ENCODE measurements at places on chromosomes 7 and 10.
A peak's percentile ranks its signal among the peaks of the same experiment; 100 is the strongest.

DNA sequence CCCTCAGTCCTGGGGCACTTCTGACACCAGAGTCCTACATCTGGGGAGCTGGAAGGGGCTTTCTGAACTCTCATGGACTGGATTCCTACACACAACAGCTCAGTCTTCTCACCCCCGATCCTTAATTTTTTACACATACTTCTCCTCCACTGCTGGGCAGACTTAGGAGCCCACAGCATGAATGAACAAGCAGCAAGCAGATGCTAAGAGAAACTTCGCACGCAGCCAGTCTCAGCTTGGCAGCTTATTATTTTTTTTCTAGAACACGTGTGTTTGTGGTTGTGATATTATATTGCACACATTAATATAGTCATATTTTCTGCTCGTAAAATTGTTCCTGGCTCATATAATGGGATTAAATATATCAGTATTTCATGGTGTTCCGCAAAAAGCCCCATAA is 50.9 kb upstream of the LOXL4 start:
- DNase-seq: no peak

DNA sequence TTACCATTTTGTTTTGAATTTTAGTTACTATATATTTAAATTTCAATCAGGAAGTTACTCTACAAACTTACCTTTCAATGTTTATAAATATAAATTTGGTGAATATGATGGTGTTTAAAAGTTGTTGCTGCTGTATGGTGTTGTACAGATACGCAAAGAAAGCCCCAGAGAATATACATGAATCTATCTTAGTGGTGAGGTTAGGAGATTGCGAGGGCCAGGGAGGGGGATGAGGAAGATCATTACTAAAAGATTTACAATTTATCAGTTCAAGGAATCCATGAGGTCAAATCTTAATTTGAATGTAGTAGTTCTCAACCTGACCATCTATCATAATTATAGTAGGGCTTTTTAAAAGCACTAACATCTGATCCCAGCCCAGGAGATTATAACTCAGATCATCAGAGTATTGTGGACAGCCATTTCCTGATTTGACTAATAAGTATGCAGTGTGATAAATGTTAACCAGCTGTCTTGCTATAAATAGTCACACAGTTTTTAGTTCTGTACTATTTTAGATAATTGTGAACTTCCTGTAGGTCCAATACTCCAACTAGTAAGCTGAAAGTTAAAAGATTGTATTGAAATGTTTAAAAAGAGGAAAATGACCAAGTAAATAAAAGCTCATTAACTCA is 23.6 kb downstream of the FAM3C start:
- DNase-seq: no peak

- no peak for DNase-seq
Measured at GRCh38 chr7:2488272-2488645, 12.1 kb upstream of the GRIFIN start.

GRCh38 chr7:49150486-49150885 is 226.1 kb downstream of the CDC14C start:
- DNase-seq: no peak

GRCh38 chr10:47340608-47341170 is 7.5 kb upstream of the RBP3 start:
- no peak for DNase-seq

DNA sequence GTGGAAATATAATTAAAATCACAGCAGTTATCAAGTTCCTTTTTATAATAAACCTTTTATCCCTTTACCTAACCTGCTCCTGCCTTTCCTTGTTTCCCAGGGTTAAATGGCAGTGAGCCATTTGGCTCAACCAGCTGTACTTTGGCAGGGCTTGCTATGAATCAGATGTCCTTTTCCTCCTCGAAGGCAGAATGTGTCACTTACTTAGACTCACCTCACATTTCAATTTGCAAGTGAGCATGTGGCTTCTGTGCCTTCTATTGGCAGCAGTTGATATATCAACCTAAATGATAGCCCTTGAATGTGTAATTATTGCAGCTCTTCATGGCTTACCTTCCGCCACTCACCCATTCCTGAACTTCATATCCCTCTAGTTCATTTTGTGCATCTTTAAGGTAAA is 301.7 kb downstream of the CSTF2T start:
- DNase-seq: no peak

DNA sequence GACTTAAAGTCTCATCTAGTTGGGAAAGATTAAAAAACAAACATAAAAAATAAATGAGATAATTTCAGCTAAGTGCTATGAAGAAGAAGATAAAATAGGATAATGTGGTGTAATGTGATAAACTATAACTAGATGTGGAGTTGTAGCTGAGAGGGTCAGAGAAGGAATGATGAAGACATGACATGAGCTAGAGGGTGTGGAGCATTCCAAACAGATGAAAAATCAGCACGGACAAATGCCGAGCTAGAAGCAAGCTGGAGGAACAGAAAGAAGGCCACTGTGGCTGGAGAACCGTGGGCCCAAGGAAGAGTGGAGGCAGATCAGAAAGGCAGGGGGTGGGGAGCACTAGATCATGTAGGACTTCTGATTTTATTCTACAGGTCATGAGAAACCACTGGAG is 70.6 kb downstream of the CDK6 start:
- no peak for DNase-seq

DNA sequence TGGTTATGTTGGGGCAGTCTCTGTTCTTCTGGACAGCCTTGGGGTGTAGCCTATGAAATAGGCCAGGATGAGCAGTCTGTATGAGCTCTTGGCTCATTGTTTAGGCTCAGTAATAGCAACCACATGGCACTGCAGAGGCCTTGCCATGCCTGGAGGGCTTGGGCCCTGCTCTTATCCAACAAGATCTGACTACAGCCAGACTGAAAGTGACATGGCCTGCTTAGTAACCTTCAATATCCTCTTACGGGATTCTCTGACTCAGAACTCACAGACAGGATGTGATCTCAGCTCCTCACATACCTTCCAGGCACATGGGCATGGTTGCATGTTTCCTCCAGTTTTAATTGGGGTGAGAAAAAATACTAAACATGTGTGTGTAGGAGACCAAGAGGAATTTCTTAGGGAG is 289.3 kb downstream of the PTEN start:
- no peak for DNase-seq

GRCh38 chr7:70071766-70072165 is 473.5 kb downstream of the AUTS2 start:
- no peak for DNase-seq

DNA sequence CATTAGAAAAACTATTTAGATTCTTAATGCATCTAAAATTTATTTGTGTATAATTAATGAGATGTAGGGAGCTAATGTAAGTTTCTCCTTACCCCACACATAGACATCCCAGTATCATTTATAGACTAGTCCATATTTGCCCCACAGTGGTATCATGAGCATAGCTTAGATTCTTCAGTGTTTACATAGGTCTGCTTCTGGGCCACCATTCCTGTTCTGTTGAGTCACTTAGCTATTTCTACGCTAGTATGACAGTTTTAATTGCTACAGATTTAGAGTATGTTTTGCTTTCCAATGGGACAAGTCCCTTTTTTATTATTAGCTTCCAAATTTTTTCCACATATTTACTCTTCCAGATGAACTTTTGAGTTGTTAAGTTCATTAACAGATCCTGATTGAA is 69.4 kb downstream of the MCMBP start:
- DNase-seq: no peak

DNA sequence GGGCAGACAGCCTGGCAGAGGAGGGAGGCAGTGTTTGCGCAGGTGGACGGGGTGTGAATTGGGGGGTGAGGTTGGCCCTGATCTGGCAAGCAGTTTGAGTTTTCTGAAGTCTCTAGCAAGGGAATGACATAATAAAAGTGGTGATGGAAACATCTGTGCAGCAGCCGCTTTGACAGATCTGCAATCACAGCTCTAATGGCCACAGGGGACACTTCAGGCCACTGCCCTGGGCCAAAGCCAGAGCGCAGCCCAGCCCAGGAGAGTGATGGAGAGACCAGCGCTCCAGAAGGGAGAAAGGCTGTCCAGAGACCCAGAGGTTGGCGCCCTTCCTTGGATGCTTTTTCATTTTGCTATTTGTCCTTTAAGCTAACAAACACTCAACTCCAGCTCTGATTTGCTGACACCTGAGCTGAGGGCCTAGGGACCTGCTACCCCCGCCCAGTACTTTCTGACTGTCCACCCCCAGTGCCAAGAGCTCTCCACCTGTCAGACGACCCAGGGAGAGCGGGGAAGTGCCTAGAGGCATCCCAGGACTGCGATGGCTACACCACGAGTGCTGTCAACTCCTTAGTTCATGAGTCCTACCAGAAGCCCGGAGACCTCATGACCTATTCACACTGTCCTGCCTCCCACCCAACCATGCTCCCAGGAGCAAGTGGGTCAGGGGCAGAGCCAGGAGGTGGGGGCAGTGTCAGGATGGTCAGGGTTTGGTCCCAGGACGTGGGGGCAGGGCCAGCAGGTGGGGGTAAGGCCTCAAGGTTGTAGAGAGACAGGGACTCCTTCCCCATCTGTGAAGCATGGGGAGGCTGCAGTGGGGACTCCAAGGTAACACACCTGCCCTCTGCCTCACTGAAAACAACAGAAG is 112.6 kb downstream of the PRKAG2 start:
- no peak for DNase-seq

DNA sequence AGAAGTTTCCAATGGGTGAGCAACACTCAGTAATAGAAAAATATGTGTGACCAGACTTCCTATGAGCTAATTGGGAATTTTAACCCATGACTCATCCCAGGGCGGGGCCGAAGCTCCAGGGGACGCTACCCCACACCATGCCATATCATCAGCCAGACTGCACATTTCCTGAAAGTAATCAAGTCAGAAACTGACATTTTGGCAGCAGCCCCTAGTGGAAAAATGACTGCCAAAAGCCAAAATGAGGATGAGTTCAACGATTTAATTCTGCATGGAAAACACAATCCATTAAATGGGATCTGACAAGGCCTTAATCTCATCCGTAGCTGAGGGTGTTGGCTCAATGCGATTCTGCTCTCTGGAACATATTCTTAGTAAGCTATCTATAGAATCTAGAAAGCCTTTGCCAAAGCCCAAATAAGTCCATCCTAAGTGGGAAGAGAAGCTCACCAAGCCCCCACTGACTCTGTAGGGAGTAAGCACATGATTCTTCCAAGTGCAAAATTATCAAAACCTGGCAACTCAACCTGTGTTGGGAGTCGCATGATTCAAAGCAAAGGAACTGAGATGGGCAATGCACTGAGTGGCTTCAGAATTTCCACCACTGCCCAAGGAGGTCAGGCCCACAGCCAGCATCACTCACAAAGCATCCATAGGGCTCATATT is 93.1 kb upstream of the PDE1C start:
- no peak for DNase-seq

DNA sequence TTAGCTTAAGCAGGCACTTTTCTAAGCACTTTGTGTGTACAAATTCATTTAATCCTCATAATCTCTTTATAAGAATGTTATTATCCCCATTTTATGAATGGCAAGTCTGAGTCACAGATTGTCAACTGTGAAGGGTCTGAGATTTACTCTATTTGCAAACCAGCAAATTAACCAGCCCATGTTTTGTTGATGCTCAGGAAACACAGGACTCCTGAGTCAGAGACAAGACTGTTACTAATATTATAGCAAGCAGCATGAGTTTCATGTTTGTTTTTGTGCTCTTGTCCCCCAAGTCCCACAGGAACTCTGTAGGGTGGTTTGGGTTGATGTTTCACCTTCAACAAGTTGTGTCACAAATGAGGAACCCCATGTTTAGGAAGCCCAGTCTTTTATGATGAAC is 182.0 kb upstream of the PPP1R3A start:
- DNase-seq: no peak

- DNase-seq: no peak
Measured at GRCh38 chr7:158550394-158550700, 37.3 kb downstream of the PTPRN2 start.

- DNase-seq: no peak
Measured at GRCh38 chr10:43809211-43809930, 160.7 kb upstream of the ZNF32 start.

DNA sequence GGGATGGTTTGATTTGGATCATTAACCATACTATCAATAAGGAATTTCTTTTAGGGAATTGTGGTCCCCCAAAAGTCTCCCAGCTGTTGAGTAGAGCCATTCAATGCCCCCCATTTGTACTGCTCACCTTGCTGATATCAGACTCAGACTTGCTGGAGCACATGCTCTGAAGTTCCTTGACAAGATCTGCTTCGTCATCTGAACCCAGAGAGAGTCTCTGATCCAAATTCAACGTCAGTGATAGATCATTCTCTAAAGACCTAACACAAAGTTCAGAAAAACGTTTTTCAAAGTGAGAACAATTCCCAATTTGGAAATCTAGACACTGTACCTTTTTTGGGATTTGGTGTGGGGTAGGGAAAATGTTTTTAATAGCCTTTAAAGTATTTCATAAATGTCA is 153.9 kb downstream of the CTTNBP2 start:
- DNase-seq: no peak

DNA sequence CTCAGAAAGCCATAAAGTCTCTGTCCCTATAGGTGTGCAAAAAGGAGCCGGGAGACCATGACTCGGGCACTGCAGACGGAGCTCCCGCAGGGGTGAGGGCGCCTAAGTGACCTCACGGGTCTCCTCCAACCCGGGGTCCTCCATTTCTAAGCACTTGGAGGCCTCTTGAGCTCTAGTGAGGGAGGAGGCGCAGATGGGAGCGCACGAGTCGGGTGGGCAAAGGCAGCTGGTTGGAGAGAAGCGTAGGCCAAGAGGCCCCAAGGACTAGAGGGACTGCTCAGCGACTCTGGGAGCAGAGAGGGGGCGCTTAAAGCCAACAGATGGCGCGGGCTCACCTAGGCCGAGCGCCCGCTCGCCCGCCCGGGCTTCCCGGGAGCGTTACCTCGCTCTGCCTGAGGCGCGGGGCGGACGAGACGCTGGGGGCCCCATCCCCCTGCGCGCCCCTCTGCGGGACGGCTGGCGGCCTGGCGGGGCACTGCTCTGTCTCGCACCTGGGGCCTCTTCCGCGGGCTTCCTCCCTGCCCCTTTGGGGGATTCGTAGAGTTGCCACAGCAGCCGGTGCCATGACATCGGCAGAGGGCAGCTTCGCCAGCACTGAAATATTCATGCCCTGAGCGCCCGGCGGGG is 523 bp upstream of the CDH23 start:
- DNase-seq: peak; percentile 3

GRCh38 chr10:30294476-30295240 is 54.4 kb downstream of the MTPAP start:
- DNase-seq: peak; percentile 22
